Upper lobe of right lung (tissue), 1 donor: ENCODE measurements at places on chromosomes 4 and X. TPM values are rescaled to one million over a fixed set of nuclear protein-coding genes. Genes with fewer than 3 reads are reported as not detected.

Gene AMTN
- not detected for total RNA-seq

Gene CLCN4
- total RNA-seq: 9.8 TPM

Gene SCML2
- total RNA-seq: 0.81 TPM

Gene MUC7
- total RNA-seq: not detected

Gene KDR
- total RNA-seq: 48.6 TPM

Gene RENBP
- 46.4 TPM for total RNA-seq

Gene VCX3B
- not detected for total RNA-seq

Gene SPANXA2
- total RNA-seq: not detected

Gene SSX4
- total RNA-seq: not detected

Gene TMSB15C
- 1.0 TPM for total RNA-seq

Gene MAGEA10
- total RNA-seq: not detected

Gene CSAG3
- total RNA-seq: not detected

GRCh38 chrX:15512401-15512965 is 11.9 kb downstream of the BMX start:
- no peak overlapping the region for H3K27ac ChIP-seq
- no peak for DNase-seq
- no peaks in the 10 kb centered on the region for H3K27me3 ChIP-seq
- H3K4me3 ChIP-seq: no peak overlapping the region
- H3K36me3 ChIP-seq: no peaks in the 10 kb centered on the region

GRCh38 chr4:73608689-73609594 is 11.3 kb downstream of the RASSF6 start:
- no peak for DNase-seq
- no peak overlapping the region for H3K4me3 ChIP-seq
- no peaks in the 10 kb centered on the region for H3K4me1 ChIP-seq
- no peaks in the 10 kb centered on the region for H3K36me3 ChIP-seq

- no peaks in the 10 kb centered on the region for H3K27me3 ChIP-seq
- no peak overlapping the region for H3K27ac ChIP-seq
- no peaks in the 10 kb centered on the region for H3K36me3 ChIP-seq
- H3K4me1 ChIP-seq: peaks cover 8% of the 10 kb centered on the region
- H3K4me3 ChIP-seq: no peak overlapping the region
- no peak for DNase-seq
Observed at GRCh38 chr4:168605411-168605810, 108.6 kb downstream of the PALLD start.

GRCh38 chr4:106762666-106763443 is 273.3 kb downstream of the DKK2 start:
- DNase-seq: no peak
- no peaks in the 10 kb centered on the region for H3K4me1 ChIP-seq

- no peak for DNase-seq
- no peak overlapping the region for H3K27ac ChIP-seq
- H3K4me3 ChIP-seq: peak overlapping the region; percentile 36
Observed at GRCh38 chrX:2325076-2325784, 175.5 kb downstream of the DHRSX start.

DNA sequence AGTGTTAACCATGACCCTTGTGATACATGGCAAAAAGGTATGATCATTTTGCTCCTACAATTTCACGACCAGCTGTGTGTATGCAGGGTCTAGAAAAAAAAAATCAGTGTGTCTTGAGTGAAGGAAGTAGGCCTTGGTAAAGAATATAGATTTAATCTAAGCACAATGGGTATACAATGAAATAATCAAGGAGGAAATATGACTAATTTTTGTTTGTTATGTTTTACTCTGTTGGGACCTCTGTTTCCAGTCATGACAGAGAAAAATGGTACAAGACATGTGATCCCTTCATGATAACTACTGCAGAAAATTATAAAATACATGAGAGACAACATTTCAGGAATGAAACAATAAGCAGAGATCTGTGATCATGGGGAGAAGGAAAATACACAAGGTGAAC is 835.5 kb downstream of the PDHA2 start:
- no peak overlapping the region for H3K27ac ChIP-seq
- H3K27me3 ChIP-seq: no peaks in the 10 kb centered on the region
- H3K4me1 ChIP-seq: no peaks in the 10 kb centered on the region
- no peak for DNase-seq
- H3K4me3 ChIP-seq: no peak overlapping the region

DNA sequence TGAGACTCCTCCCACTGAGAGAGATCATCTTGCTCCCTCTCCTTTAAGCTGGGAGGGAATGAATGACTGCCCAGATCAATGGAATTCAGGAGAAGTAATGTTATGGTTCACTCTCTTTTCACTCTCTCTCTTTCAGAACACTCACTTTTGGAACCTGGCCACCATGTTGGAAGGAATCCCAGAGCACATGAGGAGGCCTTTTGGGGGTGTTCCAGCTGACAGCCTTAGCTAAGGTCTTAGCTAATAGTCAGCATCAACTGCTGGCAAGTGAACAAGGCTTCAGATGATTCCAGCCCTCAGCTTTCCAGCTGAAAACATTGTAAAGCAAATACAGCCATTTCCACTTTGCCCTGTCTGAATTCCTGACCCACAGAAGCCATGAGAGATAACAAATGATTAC is 124.0 kb upstream of the CLNK start:
- DNase-seq: no peak
- no peak overlapping the region for H3K27ac ChIP-seq
- no peaks in the 10 kb centered on the region for H3K27me3 ChIP-seq
- no peaks in the 10 kb centered on the region for H3K36me3 ChIP-seq
- H3K4me3 ChIP-seq: no peak overlapping the region

GRCh38 chr4:72432975-72433374 is 136.0 kb downstream of the ADAMTS3 start:
- no peaks in the 10 kb centered on the region for H3K36me3 ChIP-seq
- H3K4me1 ChIP-seq: no peaks in the 10 kb centered on the region
- H3K27me3 ChIP-seq: no peaks in the 10 kb centered on the region
- no peak overlapping the region for H3K27ac ChIP-seq
- DNase-seq: no peak

- H3K27ac ChIP-seq: no peak overlapping the region
- H3K36me3 ChIP-seq: peaks cover 32% of the 10 kb centered on the region
- no peak for DNase-seq
- no peaks in the 10 kb centered on the region for H3K4me1 ChIP-seq
- no peaks in the 10 kb centered on the region for H3K27me3 ChIP-seq
Observed at GRCh38 chr4:168408620-168409019, 71.7 kb downstream of the DDX60L start.

GRCh38 chrX:29148511-29148910 is 561.3 kb downstream of the IL1RAPL1 start:
- no peak overlapping the region for H3K4me3 ChIP-seq
- H3K27ac ChIP-seq: no peak overlapping the region
- no peaks in the 10 kb centered on the region for H3K27me3 ChIP-seq
- no peak for DNase-seq
- no peaks in the 10 kb centered on the region for H3K36me3 ChIP-seq
- H3K4me1 ChIP-seq: no peaks in the 10 kb centered on the region

GRCh38 chr4:64903986-64904385 is 494.7 kb upstream of the TECRL start:
- H3K36me3 ChIP-seq: no peaks in the 10 kb centered on the region
- H3K4me1 ChIP-seq: no peaks in the 10 kb centered on the region
- no peaks in the 10 kb centered on the region for H3K27me3 ChIP-seq
- no peak overlapping the region for H3K4me3 ChIP-seq

- no peaks in the 10 kb centered on the region for H3K36me3 ChIP-seq
- H3K27me3 ChIP-seq: no peaks in the 10 kb centered on the region
Observed at GRCh38 chr4:20576861-20577260, 123.4 kb upstream of the PACRGL start.

- DNase-seq: peak; percentile 41
- H3K36me3 ChIP-seq: peaks cover 5% of the 10 kb centered on the region
- H3K27me3 ChIP-seq: no peaks in the 10 kb centered on the region
- peaks cover 30% of the 10 kb centered on the region for H3K4me1 ChIP-seq
Observed at GRCh38 chr4:929096-929765, 2.9 kb downstream of the GAK start.

- H3K27ac ChIP-seq: no peak overlapping the region
- H3K4me3 ChIP-seq: no peak overlapping the region
- H3K27me3 ChIP-seq: no peaks in the 10 kb centered on the region
Observed at GRCh38 chr4:25321703-25322102, 9.1 kb downstream of the ZCCHC4 start.

GRCh38 chr4:23455456-23456158 is 434.2 kb downstream of the PPARGC1A start:
- no peak overlapping the region for H3K27ac ChIP-seq
- no peaks in the 10 kb centered on the region for H3K4me1 ChIP-seq
- H3K27me3 ChIP-seq: no peaks in the 10 kb centered on the region
- H3K4me3 ChIP-seq: no peak overlapping the region

- no peak overlapping the region for H3K4me3 ChIP-seq
- H3K27me3 ChIP-seq: no peaks in the 10 kb centered on the region
- no peaks in the 10 kb centered on the region for H3K4me1 ChIP-seq
- no peaks in the 10 kb centered on the region for H3K36me3 ChIP-seq
- H3K27ac ChIP-seq: no peak overlapping the region
Observed at GRCh38 chrX:136839196-136839595, 41.3 kb downstream of the RBMX start.

- no peaks in the 10 kb centered on the region for H3K36me3 ChIP-seq
- H3K27me3 ChIP-seq: no peaks in the 10 kb centered on the region
- DNase-seq: no peak
- H3K4me1 ChIP-seq: peaks cover 8% of the 10 kb centered on the region
- H3K27ac ChIP-seq: peak overlapping the region; percentile 47
Observed at GRCh38 chrX:53287493-53288138, 6.2 kb upstream of the IQSEC2 start.

DNA sequence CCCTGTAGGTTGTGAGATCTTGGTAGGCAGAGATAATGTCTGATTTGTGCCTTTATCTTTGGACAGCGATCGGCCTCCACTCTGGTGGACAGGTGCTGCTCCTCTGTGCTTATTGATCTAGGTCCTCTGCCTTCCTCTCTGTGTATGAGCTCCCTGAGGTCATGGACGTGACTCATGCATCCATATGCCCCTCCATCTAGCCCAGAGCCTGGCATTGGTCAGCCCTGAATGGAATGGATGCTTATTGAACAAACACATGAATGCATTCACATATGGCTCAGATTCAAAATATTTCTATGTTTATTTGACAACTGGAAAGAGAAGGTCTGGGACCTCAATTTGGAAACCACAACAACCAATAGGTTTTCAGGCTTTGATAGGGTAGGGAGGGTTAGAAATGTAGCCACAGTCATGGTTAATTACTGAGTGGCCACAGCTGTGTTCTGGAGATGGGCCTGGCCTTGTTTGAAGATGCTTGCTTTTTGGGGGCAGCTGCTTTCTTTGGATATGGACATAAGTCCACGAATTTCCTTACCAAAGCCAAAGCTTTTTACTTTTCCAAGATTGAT is 76.2 kb downstream of the SEL1L3 start:
- H3K27me3 ChIP-seq: no peaks in the 10 kb centered on the region
- DNase-seq: no peak

DNA sequence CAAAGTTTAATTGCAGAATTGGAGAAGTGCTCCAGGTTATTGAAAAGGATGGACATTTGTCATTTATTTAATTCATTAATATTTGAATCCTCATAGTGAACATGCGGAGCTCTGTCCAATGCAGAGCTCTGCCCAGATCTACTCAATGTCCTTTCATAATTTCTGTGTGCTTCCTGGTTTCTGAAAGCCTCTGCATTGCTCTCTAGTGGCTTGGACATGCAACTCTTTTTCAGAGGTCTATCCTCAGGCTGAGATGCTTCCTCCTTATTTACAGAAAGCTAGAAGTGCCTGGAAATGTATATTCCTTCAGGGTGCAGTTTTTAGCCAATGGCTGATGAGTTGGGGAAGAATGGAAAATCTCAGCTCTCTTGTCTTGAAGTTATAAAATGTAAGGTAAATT is 786.1 kb upstream of the AADAT start:
- H3K4me3 ChIP-seq: no peak overlapping the region
- H3K36me3 ChIP-seq: no peaks in the 10 kb centered on the region
- H3K27me3 ChIP-seq: no peaks in the 10 kb centered on the region

GRCh38 chr4:165563851-165564250 is 185.0 kb downstream of the CPE start:
- DNase-seq: no peak
- H3K27ac ChIP-seq: no peak overlapping the region
- H3K27me3 ChIP-seq: no peaks in the 10 kb centered on the region
- H3K4me3 ChIP-seq: no peak overlapping the region
- no peaks in the 10 kb centered on the region for H3K4me1 ChIP-seq
- H3K36me3 ChIP-seq: no peaks in the 10 kb centered on the region

DNA sequence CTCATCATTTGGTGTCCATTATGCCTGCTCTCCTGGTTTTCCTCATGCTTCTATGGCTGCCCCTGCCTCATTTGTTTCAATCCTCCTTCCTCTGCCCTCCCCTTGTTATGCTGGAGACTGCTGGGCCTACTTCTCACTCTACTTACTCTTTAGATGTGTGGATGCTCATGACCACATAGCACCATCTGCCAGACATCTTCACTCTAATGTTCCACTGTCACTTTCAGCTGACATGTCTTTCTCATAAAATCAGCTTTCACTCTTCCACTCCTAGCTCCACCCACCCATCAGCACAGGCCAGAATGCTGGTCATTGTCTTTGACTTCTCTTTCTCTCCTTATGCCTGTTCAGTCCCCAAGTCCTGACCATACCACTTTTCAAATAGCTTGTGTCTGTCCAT is 86.8 kb downstream of the REPS2 start:
- no peaks in the 10 kb centered on the region for H3K27me3 ChIP-seq
- H3K36me3 ChIP-seq: no peaks in the 10 kb centered on the region
- H3K27ac ChIP-seq: no peak overlapping the region
- H3K4me1 ChIP-seq: no peaks in the 10 kb centered on the region

- no peaks in the 10 kb centered on the region for H3K27me3 ChIP-seq
- no peak for DNase-seq
- no peak overlapping the region for H3K4me3 ChIP-seq
- no peaks in the 10 kb centered on the region for H3K36me3 ChIP-seq
Observed at GRCh38 chrX:50100188-50100587, 100.6 kb downstream of the AKAP4 start.

DNA sequence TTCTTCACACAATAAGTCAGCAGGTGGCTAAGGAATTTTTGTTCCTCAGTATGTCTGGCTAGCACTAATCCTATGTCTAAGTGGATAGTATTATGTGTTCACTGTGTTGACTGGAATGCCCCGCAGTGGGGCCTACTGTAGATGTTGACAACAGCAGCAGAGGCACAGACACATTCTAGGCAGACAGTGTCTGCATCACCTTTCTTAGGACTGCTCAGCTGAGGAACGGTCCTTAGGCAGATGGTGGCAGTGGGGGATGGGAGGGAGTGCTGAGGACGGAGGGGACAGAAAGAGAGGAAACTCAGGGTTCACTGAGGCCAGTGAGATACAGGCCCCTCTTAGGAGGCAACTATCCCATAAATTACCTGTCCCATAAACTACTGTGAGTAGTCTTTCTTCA is 44.6 kb upstream of the LEF1 start:
- no peak for DNase-seq
- H3K4me3 ChIP-seq: no peak overlapping the region
- H3K36me3 ChIP-seq: no peaks in the 10 kb centered on the region
- no peak overlapping the region for H3K27ac ChIP-seq
- H3K27me3 ChIP-seq: no peaks in the 10 kb centered on the region

DNA sequence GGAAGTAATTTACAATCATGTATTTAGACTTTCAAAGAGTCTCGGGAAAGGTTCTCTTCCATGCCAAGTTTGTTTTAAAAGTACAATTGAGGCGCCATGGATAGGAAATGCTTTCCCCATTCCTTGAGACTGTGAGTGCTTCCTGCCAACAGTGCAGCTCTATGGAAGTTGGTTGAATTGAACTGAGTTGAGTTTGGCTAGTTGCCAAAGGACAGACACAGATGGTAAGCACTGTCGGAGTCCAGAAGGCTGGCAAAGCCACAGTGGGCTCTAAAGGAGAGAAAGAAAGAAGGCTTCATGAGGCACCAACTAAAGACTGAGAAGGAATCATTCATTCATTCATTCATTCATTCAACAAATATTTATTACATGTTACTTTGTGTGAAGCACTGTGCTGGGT is 4.3 kb upstream of the KCNE5 start:
- DNase-seq: no peak
- no peak overlapping the region for H3K27ac ChIP-seq
- H3K27me3 ChIP-seq: no peaks in the 10 kb centered on the region
- H3K4me3 ChIP-seq: no peak overlapping the region
- H3K4me1 ChIP-seq: no peaks in the 10 kb centered on the region
